ENCODE measurements at places on chromosomes 7 and 10. TPM values are rescaled to one million over a fixed set of nuclear protein-coding genes. Genes with fewer than 3 reads are reported as not detected.

- DNase-seq = no peak
Measured at GRCh38 chr10:11057448-11057847, 39.8 kb downstream of the CELF2 start.

Gene DPYSL4
- total RNA-seq = 22.4 TPM

DNA sequence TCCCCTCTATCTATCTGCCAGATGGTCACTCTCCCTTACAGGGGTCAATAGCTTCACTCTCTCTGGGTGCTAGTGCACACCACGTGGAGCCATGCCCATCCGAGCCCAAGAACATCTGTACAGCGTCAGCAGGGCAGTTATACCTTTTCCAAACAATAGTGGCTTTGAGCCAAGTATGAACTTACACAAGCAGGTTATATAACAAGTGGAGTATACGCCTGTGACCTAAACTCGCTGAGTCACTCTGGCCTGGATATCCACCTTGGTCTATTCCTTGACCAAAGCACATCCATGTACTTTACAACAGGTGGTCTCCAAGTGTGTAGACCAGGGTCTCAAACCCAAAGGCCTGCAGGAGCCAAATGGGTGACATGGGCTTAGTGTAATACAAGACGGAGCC lies 20.3 kb downstream of the PLAC9 start:
- no peak for DNase-seq

GRCh38 chr10:93410697-93411348 lies 71.3 kb downstream of the MYOF start:
- no peak for DNase-seq

DNA sequence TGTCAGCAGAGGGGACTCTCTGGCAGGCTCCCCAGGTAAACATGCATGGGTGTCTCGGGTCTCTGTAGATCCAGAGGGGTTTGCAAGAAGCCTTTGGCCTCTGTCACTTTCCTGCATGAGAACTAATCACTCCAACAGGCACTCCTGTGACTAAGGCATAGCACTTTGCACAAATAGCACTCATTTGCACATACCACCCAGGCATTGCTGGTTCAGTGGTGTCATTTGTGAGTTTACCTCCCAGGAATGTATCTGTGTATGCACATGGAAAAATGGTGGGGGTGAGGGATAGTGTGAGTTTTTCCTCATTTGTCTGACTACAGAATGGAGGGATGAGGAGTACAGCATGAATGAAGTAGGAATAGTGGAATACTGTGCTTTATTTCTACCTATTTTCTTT lies 39.5 kb downstream of the CNNM1 start:
- DNase-seq = no peak

Gene CAV1
- 1,463 TPM for total RNA-seq

Gene GFRA1
- 2.1 TPM for total RNA-seq

Gene INA
- total RNA-seq = not detected

DNA sequence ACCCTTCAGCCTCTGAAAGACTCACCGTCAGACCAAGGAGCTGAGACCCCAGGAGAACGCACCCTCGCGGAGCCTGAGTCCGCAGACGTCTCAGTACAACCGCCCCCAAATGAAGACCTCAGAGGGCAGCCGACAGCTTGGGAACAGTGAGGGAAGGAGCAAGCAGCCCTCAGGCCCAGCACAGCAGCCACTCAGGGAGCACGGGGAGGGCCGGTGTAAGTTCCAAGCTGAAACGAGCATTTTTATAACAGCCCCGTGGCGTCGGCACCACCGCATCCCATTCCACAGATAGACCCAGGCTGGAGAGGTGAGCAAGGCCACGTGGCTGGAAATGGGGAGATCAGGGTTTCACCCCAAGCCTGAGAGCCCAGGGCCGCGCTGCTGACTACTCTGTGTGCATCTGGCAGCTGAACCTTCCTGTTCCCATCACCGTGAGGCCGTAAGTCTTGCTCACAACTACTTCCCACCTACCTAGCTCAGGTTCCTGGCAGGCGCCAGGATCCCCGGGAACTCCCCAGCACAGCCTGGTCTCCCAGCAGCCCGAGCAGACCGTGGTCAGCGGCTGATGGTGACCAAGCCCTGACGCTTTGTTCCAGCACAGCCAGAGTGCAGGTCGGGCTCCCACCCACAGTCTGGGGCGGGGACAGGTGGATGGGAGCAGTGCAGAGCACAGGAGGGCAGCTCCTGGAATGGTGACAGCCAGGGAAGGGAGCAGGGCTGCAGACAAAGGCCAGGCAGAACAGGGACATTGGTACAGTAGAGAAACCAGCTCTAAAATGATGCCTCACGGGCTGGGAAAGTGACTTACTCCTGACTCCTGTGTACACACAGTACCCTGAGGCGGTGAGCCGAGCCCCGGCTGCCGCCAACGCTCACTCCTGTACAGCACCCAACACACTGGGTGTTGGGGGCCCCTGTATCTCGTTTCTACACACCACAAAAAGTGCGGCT lies 6.1 kb upstream of the NOM1 start:
- no peak for DNase-seq

DNA sequence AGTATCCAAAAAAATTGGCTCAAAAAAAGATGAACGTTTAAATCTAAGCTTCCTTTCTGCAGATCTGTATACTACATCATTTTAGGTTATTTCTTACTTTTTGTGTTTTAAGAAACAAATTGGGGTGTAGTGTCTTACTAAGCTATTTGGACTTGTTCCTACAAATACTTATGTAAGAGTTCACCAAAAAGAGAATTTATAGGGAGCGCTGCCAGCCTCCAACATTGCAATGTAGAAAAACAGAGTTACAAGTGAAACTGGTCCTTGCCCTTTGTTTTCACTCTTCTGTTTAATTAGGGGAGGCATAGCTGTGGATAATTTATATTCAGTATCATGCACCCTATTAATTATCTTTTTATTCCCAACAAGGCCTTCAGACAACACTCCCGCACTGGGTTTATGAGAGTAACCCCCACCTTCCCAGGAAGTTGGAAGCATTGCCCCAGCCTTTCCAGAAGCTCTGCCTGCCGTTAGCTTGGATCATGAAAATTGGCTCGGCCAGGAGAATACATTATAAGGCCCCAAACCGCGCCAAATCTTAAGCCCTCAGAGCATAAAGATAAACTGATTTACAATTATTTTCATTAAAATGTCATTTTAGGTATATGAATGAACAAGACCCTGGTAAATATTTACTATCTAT lies 261.8 kb upstream of the KLF6 start:
- no peak for DNase-seq

- no peak for DNase-seq
Measured at GRCh38 chr10:128596906-128597305, 470.7 kb upstream of the MKI67 start.

DNA sequence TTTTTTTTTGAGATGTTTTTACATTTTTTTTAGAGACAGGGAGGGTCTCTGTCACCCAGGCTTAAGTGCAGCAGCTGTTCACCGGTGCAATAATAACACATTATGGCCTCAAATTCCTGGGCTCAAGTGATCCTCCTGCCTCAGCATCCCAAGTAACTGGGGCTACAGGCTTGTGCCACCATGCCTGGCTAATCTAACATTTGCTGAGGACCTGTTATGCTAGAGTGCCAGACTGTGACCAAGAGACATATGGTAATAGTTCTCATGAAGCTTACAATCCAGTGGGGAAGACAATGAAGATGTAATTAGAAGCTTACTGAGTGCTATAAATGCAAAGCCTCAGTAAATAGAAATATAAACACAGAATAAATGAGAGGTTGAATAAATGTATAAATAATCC lies 17.6 kb upstream of the ORC5 start:
- DNase-seq = no peak

DNA sequence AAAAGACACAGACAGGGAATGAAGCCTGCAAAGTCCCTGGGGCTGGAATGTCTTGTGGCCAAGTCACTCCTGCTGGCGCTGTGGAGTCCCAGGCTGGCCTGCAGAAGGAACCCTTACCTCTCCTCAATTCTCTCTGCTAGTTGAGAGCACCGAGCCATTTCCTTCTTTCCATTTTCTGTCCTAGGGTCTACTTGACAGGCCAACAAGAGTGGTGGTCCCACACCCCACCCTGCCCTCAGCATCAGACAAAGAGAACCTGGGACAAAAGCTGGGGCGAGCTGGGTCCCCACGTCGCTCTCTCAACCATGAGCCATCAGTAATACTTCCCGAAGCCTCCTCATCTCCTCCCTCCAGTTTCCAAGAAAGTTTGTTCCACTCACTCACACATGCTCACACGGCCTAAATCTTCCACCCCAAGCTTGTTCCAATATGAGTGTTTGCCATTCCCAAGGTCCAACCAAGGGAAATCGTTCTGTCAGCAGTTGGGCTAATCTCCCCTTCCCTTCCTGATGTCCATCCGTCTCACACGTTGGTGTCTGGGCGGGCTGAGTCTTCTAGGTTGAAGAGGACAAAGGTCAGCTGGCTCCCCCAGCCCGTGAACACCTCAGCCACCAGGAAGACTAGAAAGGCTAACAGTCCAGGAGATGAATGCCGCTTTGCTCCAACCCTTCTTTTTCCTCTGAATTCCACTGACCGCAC lies 44.3 kb downstream of the CLEC2L start:
- DNase-seq = no peak

DNA sequence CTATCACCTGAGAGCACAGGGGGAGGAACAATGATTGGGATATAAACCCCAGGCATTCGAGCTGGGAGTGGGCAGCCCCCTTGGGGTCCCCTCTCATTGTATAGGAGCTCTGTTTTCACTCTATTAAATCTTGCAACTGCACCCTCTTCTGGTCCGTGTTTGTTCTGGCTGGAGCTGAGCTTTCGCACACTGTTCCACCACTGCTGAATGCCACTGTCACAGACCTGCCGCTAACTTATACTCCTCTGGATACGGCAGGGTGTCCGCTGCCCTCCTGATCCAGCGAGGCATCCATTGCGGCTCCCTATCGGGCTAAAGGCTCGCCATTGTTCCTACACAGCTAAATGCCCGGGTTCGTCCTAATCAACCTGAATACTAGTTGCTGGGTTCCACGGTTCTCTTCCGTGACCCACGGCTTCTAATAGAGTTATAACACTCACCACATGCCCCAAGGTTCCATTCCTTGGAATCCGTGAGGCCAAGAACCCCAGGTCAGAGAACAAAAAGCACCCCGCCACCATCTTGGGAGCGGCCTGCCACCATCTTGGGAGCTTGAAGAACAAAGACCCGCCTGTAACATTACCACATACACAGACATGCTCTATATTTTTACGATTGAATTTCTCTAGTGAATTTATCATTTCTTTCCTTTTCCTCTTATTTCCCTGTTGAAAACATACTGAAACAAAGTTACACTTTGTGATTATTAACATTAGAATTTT lies 9.0 kb downstream of the ZWINT start:
- DNase-seq = no peak

- DNase-seq = no peak
Measured at GRCh38 chr10:122640921-122641320, 58.7 kb downstream of the C10orf120 start.

DNA sequence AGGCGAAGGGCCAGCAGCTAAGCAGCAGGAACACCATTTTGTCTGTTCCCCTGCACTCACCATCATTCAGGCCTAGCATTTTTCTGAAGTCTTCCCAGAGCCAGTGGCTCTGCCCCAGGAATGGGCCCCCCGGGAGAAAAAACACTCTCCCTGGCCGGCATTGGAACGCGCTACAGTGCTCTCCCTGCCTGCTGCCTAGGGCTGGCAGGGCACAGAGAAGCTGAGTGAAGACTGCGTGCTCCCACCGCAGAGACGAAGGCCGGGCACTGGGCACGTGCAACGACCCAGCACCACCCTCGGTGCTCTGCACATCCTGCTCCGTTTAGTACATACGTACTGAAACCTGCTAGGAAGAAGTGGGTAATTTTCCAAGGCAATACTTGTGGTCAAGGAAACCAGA lies 34.4 kb downstream of the HSPA12A start:
- DNase-seq = no peak

DNA sequence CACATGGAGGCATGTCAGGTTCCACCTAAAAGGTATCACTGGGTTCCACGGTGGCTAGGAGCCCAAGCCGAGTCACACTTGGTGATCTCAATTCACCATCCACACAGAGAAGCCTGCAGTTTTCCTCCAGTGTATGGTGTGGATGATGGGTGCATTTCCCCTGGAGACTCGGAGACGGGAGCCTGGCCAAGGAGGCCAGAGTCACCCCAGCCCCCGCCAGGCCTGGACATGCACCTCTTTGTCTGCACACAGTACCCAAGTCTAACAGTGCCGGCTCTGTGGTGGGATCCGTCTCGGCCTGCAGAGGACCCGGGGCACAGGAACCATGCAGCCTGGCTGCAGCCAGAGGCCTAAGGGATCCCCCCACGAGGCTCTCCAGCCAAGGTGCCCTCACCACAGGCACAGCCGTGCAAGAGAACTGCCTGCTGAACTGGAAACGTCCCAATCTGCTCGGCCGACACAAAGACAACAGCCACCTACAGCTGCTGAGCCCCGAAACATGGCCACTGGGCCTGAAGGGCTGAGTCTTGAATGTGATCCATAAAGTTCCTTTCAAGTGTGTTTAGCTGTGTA lies 75.2 kb downstream of the DIP2C start:
- DNase-seq = no peak

Measured in LHCN-M2 (cell line).